ENCODE measurements at places on chromosomes 4 and X.

DNA sequence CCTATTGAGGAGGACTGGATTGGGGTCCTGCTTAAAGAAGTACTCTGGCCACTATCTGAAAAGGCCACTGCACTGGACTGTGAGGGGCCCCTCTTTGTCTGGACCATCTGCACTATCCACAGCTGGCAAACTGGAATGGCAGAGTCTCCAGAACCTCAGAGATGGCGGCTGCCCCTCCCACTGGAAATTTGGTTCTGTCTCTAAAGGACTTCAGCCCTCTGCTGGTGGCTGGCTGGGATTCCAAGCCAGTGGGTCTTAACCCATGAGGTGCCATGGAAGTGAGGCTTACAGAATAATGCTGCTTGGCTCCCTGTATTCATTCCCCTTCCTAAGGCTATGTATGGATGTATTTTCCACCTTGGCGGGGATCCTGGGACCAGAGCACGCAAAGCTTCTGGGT is 41.6 kb upstream of the CYLC1 start:
- no peak for DNase-seq

- DNase-seq, result no peak
These were observed 75.6 kb upstream of the BCOR start for GRCh38 chrX:40173143-40174000.

DNA sequence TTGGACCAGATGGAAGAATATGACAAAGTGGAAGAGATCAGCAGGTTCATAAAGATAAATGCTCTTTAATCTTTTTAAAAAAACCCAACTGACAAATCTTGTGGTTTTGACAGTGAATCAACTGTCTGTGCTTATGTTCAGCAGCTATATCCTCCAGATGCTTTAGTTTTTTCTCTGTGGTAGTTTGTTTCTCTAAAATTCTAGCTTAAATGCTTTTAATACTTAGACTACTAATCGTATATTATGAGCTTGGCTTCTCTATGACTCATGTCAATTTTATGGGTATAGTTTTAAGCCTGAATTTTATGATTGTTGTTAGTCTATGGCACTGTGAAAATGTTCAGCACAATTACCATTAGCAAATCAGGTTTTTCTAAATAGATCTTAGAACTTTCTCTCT is 12.9 kb downstream of the HHIP start:
- no peak for DNase-seq

DNA sequence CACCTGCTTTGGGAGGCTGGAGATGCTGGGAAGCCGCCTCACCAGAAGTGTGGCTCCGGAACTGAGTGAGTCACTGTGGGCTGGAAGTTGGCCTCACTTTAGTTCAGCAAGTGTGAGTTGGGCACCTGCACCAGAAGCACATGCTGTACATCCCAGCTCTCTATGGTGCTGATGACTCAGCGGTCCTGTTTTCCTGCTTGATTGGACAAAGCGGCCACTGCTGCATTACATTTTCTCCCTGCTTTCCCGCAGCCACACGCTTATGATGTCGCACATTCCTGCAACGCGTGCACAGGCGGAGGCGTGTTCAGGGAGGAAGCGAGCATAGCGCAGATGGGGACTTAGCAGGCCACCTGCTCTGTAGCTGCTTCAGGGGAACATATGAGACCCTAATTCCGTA is 26.7 kb upstream of the CLDN34 start:
- DNase-seq, result peak; percentile 39

DNA sequence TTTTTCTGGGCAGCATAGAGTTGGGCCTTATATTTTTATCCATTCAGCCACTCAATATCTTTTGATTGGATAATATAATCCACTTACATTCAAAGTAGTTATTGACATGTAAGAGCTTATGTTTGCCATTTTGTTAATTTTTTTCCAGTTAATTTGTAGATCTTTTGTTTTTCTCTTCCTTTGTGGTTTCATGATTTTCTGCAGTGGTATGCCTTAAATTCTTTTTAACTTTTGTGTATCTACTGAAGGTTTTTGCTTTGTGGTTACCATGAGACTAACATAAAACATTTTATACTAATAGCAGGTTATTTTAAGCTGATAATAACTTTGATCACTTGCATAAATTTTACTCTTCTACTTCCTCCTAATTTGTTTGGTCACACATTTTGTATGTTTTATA is 140.8 kb upstream of the GATB start:
- DNase-seq, result no peak

DNA sequence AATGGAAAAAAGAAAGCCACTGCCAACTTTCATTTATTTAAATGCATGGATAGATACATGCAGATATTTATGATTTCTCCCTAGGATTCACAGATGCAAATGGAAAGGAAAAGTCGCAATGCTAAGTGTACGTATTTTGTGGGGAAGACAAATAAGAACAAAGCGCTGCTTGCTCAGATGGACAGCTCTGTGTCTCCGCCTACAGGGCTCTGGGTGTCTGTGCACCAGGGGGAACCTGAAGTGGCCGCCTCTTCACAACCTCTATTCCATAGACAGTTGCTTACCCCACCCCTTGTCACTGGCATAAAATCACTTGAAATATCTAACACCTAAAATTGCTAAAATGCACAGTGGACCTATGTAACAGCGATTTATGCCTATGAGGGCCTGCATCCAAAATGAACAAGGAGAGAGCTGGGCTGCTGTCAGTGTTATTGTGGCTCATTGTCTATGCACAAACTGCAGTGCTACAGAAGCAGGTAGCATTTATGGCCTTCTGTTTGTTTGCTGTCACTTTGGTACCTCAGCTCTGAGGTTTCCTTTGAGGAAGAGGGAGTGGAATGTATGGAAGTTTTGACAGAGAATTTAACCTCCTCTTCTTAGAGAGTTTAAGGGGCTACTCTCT is 58.6 kb upstream of the PAGE1 start:
- DNase-seq, result no peak

- DNase-seq, result no peak
These were observed 45.9 kb downstream of the USP11 start for GRCh38 chrX:47278691-47279090.

DNA sequence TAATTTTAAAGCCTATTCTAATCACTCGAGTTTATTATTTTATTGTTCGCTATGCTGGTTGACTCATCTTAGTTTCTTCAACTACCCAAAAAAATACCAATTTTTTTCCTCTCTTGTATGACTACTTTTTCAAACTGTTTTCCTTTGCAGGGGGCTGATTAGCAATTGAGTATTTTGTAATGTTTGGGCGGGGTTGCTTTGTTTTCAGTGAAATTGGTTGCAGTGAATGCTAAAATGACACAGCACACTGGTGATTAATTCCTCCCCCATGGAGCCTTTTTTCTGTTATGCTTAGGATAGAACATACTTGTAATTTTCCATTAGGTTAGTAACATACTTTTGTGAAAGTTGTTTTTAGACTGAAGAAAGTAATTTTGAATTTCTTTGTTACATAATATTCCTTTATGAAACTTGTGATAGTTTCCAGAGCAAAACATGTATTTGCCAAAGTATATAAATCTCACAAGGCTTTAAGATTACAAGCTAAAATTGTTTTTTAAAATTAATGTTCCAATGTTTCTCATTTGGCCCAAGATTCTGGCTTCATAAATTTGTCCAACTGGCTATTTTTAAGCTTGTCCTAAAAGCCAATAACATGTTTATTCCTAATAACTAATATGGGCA is 120.4 kb downstream of the CHIC1 start:
- no peak for DNase-seq

GRCh38 chrX:6770936-6771335 is 236.0 kb upstream of the VCX3A start:
- DNase-seq, result no peak

GRCh38 chr4:9952415-9952950 is 68.8 kb downstream of the SLC2A9 start:
- DNase-seq, result no peak

DNA sequence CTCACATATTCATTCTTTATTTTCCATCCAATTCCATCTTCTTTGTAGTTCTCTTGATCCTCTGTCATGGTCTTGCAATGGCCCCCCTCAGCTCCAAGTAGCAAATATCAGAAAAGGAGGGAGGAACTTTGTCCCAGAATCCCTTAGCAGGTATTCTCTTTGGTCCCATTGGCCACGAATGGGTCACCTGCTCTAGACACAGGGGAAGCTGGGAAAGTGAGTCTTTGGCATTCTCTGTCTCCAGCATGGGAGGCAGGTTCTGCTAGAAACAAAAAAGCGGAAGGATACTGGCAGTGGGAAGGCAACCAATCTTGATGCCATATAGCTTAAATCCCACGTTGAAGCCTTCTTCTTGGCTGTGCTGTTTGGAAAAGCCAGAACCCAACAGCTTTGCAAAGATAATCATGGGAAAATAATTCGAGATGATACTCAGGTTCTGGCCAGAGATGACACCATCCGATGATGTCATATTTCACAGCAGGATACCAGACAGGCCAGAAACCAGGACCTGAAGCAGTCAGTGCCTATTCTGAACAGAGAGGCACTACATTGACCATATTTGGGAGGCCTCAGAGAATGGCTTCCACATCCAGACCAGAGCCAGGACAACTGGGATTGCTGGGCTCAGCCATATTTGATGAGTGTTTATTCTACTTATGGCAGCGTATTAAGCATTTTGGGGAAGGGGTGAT is 110.4 kb upstream of the ATXN3L start:
- no peak for DNase-seq

- DNase-seq, result no peak
These were observed 2.5 kb downstream of the GABRQ start for GRCh38 chrX:152640034-152640818.

GRCh38 chr4:110292994-110293744 is 94.8 kb upstream of the ELOVL6 start:
- no peak for DNase-seq

DNA sequence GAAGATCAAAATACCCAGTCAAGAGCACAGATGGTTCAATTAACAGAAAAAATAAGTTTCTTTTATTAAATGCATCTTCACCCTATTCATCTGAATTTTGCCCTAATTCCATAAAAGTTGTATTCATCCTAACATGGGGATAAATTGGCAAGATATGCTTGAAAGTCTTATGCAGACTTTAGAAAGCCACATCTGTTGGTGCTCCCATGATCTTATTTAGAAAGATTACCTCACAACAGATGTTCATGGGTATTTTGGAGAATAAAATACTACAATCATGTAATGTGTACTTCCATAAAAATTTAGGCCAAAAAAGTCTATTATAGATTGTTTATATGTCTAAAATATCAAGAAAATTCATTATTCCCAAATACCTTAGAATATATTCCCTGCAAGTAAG is 510.3 kb downstream of the TECRL start:
- DNase-seq, result no peak

- no peak for DNase-seq
These were observed 122.5 kb upstream of the TRIM2 start for GRCh38 chr4:153081693-153082092.

DNA sequence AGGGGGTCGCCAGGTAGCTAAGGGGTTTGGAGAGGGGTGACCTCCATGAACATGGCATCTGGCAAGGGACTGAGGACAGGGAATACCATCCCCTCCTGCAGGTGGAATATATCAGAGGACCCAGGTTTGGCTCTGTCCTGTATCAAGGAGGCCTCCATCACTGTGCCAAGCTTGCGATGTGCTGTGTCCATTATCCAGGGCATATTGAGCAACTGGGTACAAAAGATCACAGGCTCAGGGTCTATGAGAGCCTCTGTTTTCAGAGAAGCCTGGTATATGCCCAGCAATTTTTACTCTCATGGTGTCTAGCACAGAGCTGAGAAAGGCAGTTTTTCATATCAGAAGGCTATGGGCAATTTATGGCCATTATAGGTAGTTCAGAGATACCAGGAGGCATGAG is 16.6 kb upstream of the TCEAL5 start:
- no peak for DNase-seq

GRCh38 chr4:107453987-107454386 is 266.0 kb downstream of the PAPSS1 start:
- no peak for DNase-seq
